ENCODE measurements at places on chromosomes 4 and X.

GRCh38 chr4:148764720-148765119 lies 322.5 kb upstream of the NR3C2 start:
- no peak for ATAC-seq

GRCh38 chr4:113436360-113436759 lies 325.2 kb downstream of the CAMK2D start:
- no peak for ATAC-seq

- ATAC-seq = no peak
Observed at GRCh38 chrX:144715337-144715736, 532.0 kb upstream of the SPANXN1 start.

GRCh38 chrX:22445880-22446279 lies 173.2 kb downstream of the CBLL2 start:
- no peak for ATAC-seq

DNA sequence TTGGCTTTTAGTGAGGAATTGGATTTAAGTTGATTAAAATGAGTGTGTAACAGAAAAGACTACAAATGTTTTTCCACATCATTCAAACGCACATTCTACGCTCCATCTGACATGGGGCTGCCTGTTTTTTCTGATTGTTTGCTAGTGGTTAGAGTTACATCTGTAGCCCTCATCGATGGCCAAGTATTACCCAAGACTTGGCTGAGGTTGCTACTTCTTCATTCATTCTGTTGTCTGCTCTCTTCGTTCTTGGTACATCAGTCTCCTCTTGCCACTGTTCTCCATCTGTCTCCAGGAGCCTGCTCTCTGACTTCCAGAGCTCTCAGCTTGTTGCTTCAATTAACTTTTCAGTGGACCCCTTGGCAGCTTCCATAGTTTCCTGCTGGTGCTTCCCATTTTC lies 1844.6 kb upstream of the TENM3 start:
- ATAC-seq = no peak

- no peak for ATAC-seq
Observed at GRCh38 chr4:56870946-56871345, 36.8 kb upstream of the REST start.

- no peak for ATAC-seq
Observed at GRCh38 chr4:151641983-151642382, 118.8 kb downstream of the GATB start.

DNA sequence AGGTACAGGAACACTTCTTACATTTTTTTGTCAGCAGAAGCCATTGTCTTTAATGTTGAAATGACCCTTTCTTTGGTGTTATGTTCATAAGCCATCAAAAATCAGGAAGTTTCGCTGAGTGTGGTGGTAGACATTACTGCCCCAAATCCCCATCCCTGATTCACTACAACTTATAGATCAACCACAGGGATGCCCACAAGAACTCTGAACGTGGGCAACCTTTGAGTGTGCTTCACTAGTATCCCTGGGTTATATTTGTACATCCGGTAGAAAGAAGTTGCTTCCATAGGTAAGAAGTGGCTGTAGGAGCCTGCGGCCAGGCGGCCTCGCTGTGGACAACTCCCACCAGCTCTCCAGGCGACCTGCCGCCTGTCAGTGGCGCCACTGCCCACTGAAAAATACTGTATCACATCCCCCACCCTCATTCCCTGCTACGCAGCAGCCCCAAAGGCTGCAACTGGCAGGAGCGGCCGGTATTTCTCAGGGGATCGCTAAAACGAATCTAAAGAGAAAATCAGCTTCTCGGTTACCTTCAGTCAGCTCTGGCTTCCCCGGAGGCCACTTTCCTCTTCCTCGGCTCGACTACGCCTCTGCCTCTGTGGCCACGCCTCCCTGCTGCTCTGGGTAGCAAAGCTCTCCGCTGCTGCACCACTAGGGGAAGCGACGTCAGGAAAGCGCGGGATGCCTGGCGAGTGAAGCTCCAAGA lies 13.9 kb upstream of the ETDC start:
- no peak for ATAC-seq

DNA sequence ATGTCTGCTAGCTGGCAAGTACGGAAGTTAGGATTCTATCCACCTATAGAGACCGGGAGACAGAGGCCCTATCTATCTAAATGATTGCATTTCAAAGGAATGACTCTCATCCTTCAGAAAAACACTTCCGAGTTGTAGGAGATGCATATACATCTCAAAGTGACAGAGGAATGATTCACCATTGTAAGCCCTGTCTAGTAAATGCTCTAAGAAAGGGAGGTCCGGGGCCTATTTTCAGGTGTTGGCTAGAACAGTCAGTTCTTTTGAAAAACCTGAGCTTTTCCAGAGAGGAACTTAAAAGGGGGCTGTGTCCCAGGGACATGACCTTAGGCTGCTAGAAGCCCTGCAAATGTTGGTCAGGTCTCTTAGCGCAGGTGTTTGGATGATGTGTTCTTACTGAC lies 262.9 kb upstream of the IL1RAPL1 start:
- no peak for ATAC-seq

- no peak for ATAC-seq
Observed at GRCh38 chr4:115259642-115260041, 146.2 kb upstream of the NDST4 start.

GRCh38 chr4:65665771-65666523 lies 4.3 kb downstream of the EPHA5 start:
- no peak for ATAC-seq

GRCh38 chrX:37685381-37686359 lies at the start of gene XK:
Gene XK (plus strand): TSS chrX:37685791. CDS start chrX:37685962, 171 bp downstream.
- peak; percentile 84 for ATAC-seq

DNA sequence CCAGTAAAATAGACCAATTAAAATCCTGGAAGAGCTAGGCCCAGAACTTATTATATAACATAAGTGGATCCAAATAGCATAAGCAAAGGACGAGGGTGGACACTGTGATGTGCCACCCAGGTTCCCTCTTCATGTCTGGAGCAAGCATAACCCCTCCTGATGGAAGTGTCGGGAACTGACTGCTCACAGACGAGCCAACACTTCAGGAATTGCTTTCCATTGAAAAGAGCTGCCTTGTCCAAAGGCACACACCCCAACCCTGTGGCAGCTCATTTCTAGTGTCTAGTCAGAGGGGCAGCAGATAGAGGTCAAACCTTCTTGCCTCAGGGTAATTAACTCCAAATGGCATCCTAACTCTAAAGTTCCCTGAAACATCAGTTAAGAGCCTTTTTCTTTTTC lies 15.3 kb downstream of the DDIT4L start:
- ATAC-seq = no peak

- ATAC-seq = no peak
Observed at GRCh38 chr4:152448854-152449253, 87.0 kb downstream of the FBXW7 start.

- ATAC-seq = no peak
Observed at GRCh38 chrX:73524906-73525305, 38.1 kb upstream of the CHIC1 start.

- no peak for ATAC-seq
Observed at GRCh38 chr4:140813804-140814203, 57.6 kb upstream of the TBC1D9 start.

GRCh38 chr4:40704073-40704472 lies 45.7 kb upstream of the NSUN7 start:
- no peak for ATAC-seq

DNA sequence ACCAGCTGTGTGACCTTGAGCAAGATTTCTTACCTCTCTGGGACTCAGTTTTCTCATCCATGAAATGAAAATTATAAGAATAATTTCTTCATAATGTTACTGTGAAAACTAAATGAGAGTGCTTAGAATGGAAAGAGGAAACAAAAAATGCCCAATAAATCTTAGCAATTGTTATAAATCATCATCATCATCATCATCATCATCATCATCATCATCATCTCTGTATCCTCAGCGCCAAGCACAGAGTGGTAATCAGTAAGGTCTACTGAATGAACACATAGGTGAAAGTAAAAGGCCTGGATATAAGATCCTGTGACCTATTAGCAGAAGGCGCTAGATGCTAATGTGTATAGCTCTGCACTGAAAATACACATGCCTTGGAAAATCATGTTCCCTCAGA lies 6.8 kb upstream of the STARD8 start:
- no peak for ATAC-seq

DNA sequence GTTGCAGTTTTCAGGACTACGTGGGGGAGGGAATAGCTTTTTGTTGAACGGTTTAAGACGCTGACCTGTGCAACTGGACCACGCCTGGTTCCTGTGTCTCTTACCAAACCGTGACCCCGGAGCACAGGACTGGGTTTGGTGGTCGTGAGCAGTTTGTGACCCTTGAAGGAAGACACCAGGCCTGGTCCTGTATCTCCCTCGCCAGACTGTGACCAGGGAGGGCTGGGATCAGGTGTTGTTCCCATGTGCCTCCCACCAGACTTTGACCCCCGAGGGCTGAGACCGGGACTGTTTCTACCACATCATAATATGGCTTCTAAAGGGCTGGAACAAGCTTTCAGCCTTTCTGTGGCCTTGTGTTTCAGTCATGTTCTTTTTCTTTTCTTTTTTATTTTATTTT lies 683 bp downstream of the EBP start:
- ATAC-seq = no peak

DNA sequence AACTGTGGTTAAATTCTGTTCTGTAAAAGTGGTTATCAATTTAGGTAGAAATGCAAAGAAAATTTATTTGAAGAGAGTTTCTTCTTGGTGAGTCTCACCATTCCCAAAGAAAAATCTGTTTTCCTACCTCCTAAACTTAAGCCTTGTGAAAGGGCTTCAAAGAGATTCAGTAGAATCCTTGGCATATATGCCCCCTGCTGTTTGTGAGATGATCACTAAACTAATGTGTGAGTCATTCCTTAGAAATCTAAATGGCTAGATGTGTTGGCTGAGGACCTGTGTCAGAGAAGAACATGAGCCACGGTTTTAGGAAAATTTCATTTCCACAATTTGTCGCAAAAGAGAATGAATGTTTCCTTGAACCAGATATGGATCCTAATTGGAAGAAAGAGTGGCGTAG lies 260.9 kb downstream of the SLC7A11 start:
- ATAC-seq = no peak

DNA sequence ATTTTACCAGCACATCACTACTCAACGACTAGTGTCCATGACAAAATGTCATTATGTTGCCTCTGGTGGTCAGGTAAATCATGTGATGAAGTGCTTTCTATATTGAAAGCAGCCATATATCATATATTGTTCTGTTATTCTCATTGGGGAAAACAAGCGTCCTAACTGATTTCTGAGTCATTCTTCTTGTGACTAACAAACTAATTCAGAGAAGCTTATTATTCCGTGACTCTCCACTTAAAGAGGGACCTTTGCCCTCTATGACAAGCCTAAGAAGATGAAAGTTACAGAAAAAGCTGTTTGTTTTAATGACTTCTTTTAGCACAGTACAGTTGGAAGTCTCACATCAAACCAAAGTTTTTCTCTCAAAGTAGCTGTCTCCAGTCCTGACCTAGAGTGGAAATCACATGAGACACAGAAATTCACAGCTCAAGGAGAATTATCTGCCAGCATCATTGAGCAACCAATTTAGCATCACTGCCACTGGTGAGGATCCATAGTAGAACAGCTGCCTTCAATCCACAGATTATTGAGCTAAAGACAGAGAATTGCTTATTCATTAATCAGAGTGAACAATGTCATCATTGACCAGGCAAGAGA lies 36.4 kb downstream of the ASB9 start:
- no peak for ATAC-seq

DNA sequence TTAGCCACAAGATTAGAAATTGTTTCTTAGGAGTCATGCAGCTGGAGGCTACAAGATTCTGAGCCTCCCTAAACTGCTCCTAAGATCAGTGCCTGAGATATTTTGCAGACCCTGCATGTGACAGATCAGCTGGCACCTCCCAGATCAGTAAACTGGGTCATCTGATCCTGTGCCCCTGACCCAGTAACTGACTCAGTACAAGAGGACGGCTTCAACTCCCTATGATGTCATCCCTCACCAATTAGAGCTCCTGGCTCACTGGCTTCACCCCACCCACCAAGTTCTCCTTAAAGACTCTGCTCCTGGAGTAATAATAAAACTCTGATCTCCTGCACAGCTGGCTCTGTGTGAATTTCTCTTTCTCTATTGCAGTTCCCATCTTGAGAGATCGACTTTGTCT lies 45.4 kb upstream of the PNPLA4 start:
- no peak for ATAC-seq

DNA sequence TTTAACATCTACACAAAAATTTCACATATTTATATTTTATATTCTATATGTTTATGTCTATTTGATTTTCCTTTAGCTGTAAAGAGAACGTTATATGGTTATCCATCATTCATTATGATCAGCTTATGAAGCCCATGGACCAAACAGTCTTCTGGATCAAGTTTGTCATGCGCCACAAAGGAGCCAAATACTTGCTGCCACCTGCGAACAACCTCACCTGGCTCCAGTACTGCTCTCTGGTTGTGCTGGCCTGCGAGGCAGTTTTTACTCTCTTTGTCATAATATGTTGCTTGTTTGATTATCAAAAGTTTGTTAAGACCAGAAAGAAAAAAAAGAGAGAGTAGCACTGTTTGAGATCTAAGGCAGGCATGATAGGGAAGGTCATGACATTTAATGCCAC lies 38.2 kb downstream of the UGT2B7 start:
- ATAC-seq = no peak

- peak; percentile 20 for ATAC-seq
Observed at GRCh38 chr4:184395971-184396391, 78.4 kb downstream of the IRF2 start.

DNA sequence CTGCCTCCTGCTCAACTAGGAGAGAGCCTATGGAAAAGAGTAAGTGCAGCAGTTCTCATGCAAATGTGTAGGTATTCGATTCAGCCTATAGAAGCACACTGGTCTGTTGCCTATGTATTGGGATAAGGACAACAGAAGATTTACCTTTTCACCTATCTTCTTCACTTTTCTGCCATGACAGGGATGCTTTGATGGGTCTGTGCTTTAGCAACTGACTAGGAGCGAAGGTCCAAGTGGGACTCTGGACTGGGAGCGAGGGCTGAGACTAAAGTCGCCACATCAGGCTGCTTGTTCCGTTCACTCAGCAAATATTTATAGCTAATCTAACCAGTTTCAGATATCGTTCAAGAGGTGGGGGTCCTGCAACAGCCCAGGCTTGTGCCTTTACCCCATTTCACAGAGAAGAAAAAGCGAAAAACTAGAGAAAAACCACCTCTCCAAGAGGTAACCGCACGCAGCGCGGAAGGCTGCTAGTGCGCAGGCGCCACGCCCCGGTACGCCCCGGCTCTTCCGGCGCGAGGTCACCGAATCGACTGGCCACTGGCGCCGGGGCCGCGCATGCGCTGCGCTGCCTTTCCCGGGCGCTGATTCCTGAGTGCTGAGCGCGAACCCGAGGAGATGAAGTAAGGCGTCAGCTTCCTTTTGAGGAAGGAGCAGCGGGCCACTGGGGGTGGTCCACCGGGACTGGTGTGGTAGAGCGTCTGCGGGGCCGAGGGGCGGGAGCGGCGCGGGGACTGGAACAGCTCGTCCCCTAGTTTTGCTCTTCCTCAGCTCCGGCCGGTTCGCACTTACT lies at the start of gene RBMX2:
Gene RBMX2 (plus strand): TSS at position 573 of the 793 bp plus-strand sequence. CDS start 46 bp downstream, at position 619.
- ATAC-seq = peak; percentile 90

- ATAC-seq = no peak
Observed at GRCh38 chrX:82141942-82142341, 940.0 kb downstream of the SH3BGRL start.

GRCh38 chr4:56976837-56977320 lies 527 bp downstream of the NOA1 start:
- ATAC-seq = peak; percentile 83

Measured in esophagus mucosa (tissue), 1 donor.